NCI-H524 treated with DMSO at 0.1 percent for 48 hours (cell line): ENCODE measurements at places on chromosomes 11 and 22.

- no peak for DNase-seq
Measured at GRCh38 chr11:69007975-69008381, 5.1 kb downstream of the MRGPRF start.

GRCh38 chr11:24082241-24082640 is 414.6 kb upstream of the LUZP2 start:
- DNase-seq, result no peak

GRCh38 chr11:119919656-119920055 is 190.7 kb upstream of the NECTIN1 start:
- peak; percentile 2 for DNase-seq

DNA sequence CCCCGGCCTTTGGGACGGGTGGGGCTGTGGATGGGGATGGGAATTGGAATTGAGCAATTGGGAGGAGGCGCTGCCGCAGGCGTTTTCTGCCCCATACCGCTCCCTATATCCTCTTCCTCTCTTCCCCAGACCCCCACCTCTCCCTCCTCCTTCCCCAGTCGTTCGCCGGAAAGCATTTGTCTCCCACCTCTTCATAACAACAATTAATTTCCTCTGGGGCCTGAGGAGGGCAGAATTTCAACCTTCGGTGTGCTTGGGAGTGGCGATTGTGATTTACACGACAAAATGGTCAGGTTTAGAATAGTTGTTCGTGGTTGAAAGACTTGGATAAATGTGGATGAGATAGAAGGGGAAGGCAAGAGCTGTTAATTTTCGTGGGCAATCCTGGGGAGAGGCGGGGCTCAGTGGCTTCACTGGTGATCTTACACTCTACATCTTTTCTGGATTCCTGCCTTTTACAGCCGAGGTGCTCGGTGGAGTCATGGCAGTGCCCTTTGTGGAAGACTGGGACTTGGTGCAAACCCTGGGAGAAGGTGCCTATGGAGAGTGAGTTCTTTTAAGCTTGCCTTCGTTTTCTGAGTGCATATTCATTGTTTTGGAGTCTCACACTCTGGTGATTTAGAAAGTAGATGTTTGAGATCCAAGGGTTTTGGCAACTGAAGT is 1.5 kb downstream of the CHEK1 start:
- peak; percentile 58 for DNase-seq

GRCh38 chr11:101741479-101742175 is 157.8 kb upstream of the TRPC6 start:
- no peak for DNase-seq

DNA sequence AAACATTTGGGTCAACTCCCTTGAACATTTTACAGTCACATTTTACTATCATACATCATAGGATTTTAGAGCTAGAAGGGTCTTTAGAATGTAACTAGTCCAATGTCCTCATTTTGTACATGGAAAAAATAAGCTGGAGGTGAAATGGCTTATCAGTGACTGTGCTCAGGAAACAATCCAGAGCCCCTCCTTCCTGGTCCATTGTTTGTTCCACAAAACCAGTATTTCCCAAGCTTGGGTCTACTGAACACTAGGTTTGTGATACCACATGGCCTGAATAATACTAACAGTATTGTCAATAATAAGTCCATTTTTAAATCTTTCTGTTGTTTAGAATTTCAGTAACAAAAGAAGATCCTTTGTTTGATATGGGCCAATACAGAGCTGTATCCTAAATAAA is 27.1 kb downstream of the PDGFD start:
- DNase-seq, result no peak

GRCh38 chr11:128872594-128872993 is 5.5 kb upstream of the KCNJ1 start:
- DNase-seq, result no peak

DNA sequence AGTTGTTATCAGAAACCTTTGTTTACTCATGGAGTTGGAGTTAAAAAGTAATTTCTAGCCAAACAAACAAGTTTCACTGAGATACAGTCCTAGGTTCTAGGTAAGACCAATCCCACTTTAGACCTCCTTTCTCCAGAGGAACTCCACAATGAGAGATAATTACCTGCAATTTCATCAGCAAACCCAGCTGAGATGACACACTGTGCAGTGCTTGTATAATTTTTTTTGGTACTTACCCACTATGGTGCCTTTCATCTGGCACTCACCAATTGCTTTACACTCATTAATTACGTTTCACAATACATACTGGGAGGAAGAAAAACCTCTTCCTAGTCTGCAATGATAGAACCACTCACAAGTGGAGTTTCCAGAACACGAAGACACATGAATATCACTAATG is 1.8 kb upstream of the MUC15 start:
- DNase-seq, result no peak

- no peak for DNase-seq
Measured at GRCh38 chr11:133549826-133550225, 17.5 kb upstream of the OPCML start.

DNA sequence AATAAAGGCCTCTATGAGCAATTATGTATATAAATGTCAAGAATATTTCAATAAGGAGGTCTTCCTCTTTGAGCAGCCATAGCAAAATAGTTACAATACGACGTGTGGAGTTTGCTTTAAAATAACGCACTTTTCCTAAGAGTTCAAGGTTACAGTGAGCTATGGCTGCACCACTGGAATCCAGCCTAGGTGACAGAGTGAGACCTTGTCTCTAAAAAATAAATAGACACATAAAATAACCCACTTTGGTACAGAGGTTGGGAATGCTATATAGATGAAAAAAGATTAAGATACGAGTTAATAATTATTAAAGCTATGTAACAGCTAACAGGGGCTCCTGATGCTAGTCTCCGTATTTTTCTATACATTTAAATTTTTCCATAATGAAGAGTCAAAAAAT is 12.6 kb downstream of the RAB6A start:
- no peak for DNase-seq

DNA sequence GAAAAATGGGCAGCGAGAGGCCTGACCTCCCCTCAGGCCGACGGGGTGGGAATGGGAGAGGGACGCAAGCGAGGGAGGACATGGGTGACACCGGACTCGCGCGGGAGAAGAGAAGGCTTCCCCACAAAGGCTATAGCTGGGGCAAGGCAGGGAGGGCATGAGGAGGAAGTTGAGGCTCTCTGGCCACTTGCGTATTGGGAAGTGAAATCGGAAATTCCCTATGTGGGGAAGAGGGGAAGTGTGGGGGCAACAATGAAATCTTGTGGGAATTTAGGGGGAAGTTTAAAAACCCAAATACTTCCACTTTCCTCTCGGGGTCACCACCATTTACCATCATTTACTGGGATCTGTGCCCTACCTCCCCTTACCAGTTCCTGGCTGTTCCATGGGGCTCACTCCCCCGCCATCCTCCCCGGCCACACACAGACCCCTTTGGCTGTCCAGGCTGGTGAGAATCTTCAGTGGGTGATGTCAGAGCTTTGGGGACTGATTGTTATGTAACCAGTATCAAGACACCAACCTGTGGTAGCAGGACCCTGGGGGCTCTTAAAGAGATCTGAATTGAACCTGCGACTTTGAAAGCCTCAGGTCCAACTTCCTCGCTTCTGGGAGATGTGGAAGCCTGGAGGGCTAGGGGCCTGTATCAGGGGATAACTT is 951 bp upstream of the EHD1 start:
- DNase-seq, result no peak

GRCh38 chr11:96311120-96311568 is 31.9 kb downstream of the MAML2 start:
- no peak for DNase-seq

DNA sequence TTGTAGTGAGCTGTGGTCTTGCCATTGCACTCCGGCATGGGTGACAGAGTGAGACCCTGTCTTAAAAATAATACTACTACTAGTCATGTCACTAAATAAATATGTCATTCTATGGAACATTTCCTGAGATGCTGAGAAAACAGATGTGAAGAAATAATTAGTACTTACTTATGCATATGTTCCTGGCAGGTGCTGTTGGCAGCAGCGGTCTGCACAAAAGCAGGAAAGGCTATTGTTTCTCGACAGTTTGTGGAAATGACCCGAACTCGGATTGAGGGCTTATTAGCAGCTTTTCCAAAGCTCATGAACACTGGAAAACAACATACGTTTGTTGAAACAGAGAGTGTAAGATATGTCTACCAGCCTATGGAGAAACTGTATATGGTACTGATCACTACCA is 8.8 kb downstream of the ARCN1 start:
- no peak for DNase-seq
